IPS DF 6.9 (cell line): ENCODE measurements at places on chromosomes 11 and 22.

GRCh38 chr11:122317305-122317704 is 201.3 kb upstream of the BLID start:
- no peak for DNase-seq

DNA sequence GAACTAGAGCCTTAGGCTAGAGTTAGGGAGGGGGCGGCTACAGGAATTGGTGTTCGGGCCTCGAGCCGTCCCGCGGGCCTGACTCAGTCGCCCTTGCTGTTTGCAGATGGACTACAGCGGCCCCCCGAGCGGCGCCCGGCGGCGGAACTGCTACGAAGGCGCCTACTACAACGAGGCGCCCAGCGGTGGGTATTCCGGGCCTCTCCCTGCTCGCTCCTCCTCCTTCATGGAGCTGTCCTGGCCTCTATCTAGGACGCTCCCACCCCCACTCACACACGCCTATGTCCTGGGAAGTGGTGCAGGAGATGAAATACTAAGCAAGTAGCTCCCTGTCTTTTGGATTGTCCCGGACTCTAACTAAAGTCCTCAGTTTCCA is 1.4 kb downstream of the MYOD1 start:
- DNase-seq: no peak

- DNase-seq: no peak
Measured at GRCh38 chr22:35705141-35705540, 12.5 kb upstream of the APOL5 start.

GRCh38 chr11:114178656-114179055 is 117.5 kb upstream of the NNMT start:
- DNase-seq: no peak

GRCh38 chr11:67374571-67375281 is 1.3 kb upstream of the CLCF1 start:
- no peak for DNase-seq

DNA sequence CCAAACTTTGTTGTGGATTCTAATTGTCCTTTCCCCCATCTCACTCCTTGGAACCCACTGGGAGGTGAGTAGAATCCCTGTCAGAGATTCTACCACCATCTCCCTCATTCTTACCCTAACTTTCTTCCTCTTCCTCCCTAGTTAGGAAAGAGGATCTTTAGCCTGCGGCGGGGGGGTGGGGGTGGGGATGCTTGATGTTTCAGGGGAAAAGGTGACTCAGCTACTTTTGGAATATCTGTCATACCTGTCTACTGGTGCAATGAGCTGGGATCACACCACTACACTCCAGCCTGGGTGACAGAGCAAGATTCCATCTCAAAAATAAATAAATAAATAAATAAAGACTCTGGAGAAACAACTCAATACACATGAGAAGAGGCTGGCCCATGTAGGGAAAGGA is 6.4 kb downstream of the CCT8L2 start:
- DNase-seq: no peak

DNA sequence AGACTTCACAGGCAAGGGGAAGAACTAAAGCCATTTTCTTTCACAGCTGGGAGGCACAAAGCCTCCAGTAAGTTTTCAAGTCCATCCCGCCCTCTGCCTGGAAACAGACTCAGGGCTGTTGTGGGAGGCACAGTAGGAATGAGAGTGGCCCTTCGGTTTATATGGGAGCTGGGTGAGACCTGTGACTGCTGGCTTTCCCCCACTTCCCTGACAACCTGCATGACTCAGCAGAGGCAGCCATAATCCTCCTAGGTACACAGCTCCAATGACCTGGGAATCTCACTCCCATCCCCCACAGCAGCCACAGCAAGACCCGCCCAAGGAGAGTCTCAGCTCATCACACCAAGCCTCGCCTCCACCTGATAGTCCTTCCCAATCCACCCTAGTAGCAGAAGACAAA is 12.1 kb upstream of the TMEM45B start:
- DNase-seq: no peak
